LNCaP clone FGC (cell line): ENCODE measurements at places on chromosomes 1 and 21.

DNA sequence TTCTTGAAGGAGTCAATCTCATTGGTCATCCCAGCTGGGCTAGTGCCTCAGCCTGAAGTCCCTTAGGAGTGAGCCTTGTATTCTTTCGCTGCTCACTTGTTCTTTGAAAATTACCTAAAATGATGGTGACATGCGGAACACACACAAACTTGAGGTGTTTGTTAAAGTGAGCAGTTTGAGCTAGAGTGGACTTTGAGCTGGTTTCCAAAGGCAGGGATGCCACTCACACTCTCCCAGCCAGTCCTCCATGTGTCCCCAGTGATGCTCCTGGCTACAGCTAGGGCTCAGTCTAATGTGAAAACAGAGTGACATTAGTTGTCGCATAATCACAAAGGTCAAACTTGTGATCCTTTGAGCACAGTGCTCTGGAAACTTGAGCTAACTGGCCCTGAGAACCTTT is 84.3 kb downstream of the DTL start:
- no peak for DNase-seq

DNA sequence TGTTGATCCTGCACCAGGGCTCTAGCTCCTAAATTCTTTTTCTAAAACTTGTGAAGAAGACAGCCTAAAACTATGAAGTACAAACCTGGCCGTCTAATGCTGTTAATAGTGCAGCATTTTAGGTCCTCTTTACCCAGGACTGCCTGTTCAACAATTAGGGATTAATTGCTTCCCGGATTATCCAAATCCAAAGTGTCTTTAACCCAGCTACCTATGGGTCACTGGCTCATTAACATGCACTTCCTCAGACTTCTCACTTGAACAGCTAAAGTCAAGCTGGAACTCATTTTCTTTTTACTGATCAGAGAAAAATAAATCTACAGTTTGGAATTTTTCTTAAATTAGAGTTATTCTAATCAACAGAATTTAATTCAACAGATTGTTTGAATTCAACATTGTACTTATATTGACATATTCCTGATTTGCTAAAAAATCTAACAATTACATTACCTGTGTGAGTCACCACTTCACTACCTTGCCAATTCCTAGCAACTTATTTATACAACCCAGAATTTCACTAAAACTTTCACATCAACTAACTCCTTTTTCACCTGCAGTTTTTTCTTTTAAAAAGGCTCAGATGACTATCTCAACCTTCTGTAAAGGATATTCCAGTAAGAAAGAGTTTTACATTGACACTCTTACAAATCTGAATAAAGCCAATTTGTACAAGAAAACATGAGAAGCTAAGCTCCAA is 3.3 kb downstream of the HNRNPU start:
- DNase-seq: no peak

GRCh38 chr1:225360119-225360518 is 67.7 kb downstream of the LBR start:
- no peak for DNase-seq

DNA sequence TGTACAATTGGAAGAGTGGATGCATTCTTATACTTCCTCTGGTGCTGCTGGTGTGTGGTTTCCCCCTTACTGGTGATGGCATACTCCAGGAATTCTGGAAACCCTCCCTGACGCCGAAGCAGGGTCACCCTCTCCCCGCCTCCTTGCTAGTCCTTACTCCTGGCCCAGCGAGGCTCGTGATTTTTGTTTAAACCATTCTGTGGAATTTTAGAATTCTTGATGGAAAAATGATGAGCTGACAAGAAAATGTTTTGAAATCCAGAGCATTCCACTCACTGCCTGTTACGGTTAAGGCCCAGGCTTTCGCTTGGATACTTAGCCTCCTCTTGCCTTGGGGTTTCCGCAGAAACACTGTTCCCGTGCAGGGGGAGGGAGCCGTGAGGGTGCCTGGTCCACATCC is 41.1 kb downstream of the IL6R start:
- no peak for DNase-seq
